ENCODE measurements at places on chromosomes 7 and 10. TPM values are rescaled to one million over a fixed set of nuclear protein-coding genes. Genes with fewer than 3 reads are reported as not detected.

- DNase-seq, result peak; percentile 87
Measured at GRCh38 chr10:80596391-80597257, 58.9 kb downstream of the SH2D4B start.

DNA sequence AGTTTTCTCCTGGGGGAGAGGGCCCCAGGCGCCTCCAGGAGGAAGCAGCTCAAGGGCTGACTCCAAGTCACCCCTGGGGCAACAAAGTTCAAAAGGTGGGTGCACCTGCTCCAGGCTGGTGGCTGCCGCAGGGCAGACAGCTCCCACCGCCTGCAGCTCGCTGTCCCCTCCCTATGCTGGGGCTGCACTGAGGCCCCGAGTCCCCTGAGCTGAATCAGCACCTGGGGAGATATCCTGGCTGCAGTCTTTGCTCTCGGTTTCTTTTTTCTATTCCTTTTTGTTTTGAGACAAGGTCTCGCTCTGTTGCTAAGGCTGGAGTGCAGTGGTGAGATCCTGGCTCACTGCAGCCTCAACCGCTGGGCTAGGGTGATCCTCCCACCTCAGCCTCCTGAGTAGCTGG is 183.4 kb downstream of the DNAJB6 start:
- no peak for DNase-seq

GRCh38 chr7:7491044-7491443 is 44.6 kb downstream of the COL28A1 start:
- DNase-seq, result no peak

DNA sequence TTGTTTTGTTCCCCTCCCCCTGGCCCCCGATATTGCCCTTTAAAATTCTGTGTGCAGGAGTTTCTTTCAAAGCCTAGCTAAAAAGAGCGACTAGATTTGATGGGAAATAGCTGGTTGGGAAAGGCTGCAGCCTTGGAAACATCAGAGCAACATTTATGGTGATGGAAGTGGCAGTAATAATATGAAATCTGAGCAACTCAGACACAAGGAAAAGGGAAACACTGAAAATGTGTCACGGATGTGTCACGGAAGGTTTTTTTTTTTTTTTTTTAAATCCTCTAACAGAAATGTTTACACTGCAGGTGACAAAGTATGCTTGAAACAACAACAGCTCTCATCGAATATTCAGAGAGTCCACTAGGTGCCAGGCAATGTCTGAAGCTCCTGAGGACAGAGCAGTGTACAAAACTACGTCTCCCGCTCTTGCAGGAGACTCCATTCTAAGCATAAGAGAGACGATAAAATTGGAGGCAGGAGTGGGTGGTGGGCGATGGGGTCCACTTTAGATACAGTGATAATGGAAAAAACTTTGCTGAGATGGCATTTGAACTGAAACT is 143.0 kb downstream of the RSU1 start:
- DNase-seq, result no peak

GRCh38 chr7:31940167-31940566 is 130.0 kb downstream of the PDE1C start:
- peak; percentile 57 for DNase-seq

GRCh38 chr10:70354556-70354955 is 27.9 kb downstream of the LRRC20 start:
- DNase-seq, result no peak

The ACTR3C gene
- 1.8 TPM for total RNA-seq

The INPP5A gene
- 20.9 TPM for total RNA-seq

The DGKI gene
- 23.3 TPM for total RNA-seq

The HPSE2 gene
- not detected for total RNA-seq
